ENCODE measurements at places on chromosomes 16 and 17.

DNA sequence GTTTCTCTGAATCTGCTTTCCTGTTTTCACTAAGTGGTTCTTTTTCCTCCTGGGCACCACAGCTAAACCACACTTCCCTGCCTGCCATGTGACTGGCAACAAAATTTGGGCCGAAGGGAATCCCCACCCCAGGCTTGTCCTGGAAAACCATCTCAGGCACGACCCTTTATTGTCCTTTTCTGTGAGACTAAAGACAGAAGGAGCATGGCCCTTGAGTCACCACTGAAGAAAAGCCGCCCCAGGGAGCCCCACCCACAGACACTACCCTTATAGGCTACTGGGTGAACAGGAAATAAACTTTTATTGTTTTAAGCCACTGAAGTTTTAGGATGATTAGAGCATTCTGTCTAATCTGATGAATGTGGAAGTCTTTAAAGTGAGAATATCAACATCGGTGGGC is 88.6 kb upstream of the BRD7 start:
- no peak overlapping the region for H3K4me3 ChIP-seq
- H3K4me1 ChIP-seq: no peaks in the 10 kb centered on the region
- peaks cover 19% of the 10 kb centered on the region for H3K27me3 ChIP-seq

- no peak for DNase-seq
- peaks cover 3% of the 10 kb centered on the region for H3K36me3 ChIP-seq
- no peak overlapping the region for H3K4me3 ChIP-seq
- no peak overlapping the region for H3K27ac ChIP-seq
- H3K4me1 ChIP-seq: peaks cover 3% of the 10 kb centered on the region
- H3K27me3 ChIP-seq: no peaks in the 10 kb centered on the region
Observed at GRCh38 chr17:17134051-17134956, 71.8 kb downstream of the PLD6 start.

DNA sequence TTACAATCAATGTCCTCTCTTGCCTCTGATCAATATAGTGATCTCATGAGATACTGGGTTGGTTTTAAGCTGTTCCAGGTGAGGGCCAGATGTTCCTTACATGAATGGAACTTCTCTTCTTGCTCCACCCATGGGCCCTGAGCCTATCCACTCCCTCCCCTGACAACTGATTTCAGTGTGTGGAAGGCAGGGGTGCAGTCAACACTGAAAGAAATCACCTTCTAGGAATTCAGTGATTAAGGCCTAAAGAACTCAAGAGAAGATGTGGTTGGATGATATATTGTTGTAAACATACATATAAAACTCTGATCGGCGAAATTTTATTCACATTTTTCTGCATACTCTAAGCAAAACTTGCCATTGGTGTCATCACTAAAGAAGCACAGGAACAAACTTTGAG is 6.7 kb upstream of the GOSR2 start:
- H3K4me3 ChIP-seq: no peak overlapping the region
- H3K4me1 ChIP-seq: no peaks in the 10 kb centered on the region
- no peak overlapping the region for H3K27ac ChIP-seq
- H3K27me3 ChIP-seq: peaks cover 19% of the 10 kb centered on the region

GRCh38 chr17:38677819-38678218 is 3.1 kb upstream of the EPOP start:
- peaks cover 22% of the 10 kb centered on the region for H3K4me1 ChIP-seq
- H3K36me3 ChIP-seq: no peaks in the 10 kb centered on the region
- DNase-seq: no peak
- no peak overlapping the region for H3K27ac ChIP-seq

DNA sequence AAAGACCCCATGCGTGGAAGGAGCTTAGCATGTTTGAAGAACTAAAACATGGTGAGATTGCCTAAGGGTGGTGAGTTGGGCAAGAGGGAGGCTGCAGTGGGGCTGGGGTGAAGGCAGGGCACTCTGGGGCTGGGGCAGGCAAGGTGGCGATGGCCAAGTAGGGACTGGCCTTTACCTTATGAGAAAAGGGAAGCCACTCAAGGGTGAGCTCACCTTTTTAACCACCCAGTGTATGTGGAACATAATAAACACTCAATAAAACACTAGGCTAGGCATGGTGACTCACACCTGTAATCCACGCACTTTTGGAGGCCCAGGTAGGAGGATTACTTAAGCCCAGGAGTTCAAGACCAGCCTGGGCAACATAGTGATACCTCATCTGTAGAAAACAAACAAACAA is 37.7 kb downstream of the LYRM9 start:
- no peak overlapping the region for H3K4me3 ChIP-seq
- peaks cover 10% of the 10 kb centered on the region for H3K36me3 ChIP-seq
- no peaks in the 10 kb centered on the region for H3K4me1 ChIP-seq
- peaks cover 38% of the 10 kb centered on the region for H3K27me3 ChIP-seq
- DNase-seq: no peak
- no peak overlapping the region for H3K27ac ChIP-seq

DNA sequence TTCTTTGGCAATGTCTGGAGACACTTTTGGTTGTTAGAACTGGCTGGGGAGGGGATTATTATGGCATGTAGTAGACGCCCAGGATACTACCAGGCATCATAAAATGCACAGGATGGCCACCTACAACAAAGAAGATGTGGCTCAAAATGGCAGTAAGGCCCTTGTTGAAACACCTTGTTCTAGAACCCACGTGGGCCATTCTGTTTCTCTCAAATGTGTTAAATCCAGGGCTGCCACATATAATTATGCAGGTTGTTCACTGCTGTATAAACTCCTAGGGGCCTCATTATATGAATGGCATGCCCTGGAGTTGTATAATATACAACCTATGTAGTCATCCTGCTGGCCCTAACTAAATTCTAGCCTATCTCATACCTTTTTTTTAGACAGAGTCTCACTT is 123.5 kb upstream of the HAS3 start:
- no peak overlapping the region for H3K4me3 ChIP-seq
- H3K4me1 ChIP-seq: no peaks in the 10 kb centered on the region
- no peak for DNase-seq

GRCh38 chr17:17749921-17750320 is 68.7 kb downstream of the RAI1 start:
- peaks cover 79% of the 10 kb centered on the region for H3K4me1 ChIP-seq
- peak overlapping the region; percentile 95 for H3K4me3 ChIP-seq
- no peaks in the 10 kb centered on the region for H3K27me3 ChIP-seq
- H3K27ac ChIP-seq: peak overlapping the region; percentile 95

DNA sequence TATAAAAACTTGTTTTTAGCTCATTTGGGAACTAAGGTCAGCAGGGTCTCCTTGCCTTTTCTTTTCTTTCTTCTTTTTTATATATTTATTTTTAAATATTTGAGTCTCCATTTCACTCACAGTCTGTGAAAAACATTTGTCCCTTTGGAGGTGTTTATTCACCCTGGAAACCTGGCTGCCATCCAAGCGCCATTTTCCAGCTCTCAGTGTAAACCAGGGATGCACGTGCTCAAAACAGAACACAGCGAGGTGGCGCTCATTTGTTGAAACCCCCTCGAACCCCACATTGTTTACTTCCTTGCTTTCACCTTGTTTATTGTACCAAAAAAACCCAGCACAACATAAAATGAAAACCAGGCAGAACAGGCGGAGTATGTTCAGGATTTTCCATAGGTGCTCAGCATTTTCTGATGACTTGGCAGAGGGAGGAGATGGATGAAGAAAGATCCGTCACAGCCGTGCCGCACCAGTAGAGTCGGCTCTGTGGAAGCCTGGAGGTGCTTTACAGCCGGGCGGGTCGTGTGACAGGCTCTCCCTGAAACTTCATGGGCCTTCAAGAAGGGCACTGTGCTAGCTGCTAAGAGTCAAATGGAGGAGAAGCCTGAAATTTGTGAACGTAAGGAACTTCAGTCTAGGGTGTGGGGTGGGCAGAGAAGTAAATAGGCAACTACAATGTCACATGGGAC is 284.4 kb downstream of the FOXL1 start:
- no peak overlapping the region for H3K4me3 ChIP-seq
- DNase-seq: no peak
- H3K27ac ChIP-seq: no peak overlapping the region
- no peaks in the 10 kb centered on the region for H3K4me1 ChIP-seq

DNA sequence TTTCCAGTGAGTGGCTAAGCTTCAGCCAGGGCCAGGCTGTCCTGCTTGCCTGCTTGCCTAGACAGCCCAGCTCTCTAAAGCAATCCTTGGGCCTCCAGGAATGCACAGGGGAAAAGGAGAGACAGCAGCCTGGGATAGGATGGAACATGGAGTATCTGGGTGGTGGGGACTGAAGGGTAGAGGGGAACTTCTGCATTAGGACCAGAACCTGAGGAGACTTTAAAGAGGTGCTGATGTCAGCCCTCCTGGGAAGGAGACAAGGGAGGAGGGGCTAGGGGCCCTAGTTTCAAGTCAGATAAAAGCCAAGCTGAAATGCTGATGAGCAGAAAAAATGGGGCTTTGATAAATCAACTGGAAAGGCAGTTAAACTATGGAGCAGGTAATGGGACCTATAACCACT is 1.8 kb downstream of the HOXB7 start:
- peaks cover 91% of the 10 kb centered on the region for H3K27me3 ChIP-seq
- DNase-seq: no peak
- no peaks in the 10 kb centered on the region for H3K36me3 ChIP-seq
- H3K4me3 ChIP-seq: peak overlapping the region; percentile 98
- H3K27ac ChIP-seq: no peak overlapping the region
- peaks cover 37% of the 10 kb centered on the region for H3K4me1 ChIP-seq

- peaks cover 82% of the 10 kb centered on the region for H3K4me1 ChIP-seq
- DNase-seq: no peak
- no peaks in the 10 kb centered on the region for H3K27me3 ChIP-seq
- peaks cover 17% of the 10 kb centered on the region for H3K36me3 ChIP-seq
Observed at GRCh38 chr16:11079652-11080187, 135.4 kb downstream of the CLEC16A start.

DNA sequence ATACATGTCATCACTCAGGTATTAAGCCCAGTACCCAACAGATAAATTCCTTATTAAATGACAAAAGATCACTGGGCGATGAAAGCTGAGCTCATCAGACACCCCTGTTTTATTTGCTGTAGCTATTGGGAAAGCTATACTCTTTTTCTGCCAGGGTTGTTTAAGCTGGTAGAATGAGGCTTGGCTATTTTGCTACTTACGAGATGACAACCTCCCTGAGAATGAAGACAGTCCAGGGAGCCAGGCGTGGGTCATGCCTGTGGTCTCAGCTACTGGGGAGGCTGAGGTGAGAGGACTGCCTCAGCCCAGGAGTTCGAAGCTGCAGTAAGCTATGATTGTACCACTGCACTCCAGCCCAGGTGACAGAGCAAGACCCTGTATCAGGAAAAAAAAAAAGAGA is 4.3 kb upstream of the SH2B1 start:
- no peak overlapping the region for H3K4me3 ChIP-seq
- no peaks in the 10 kb centered on the region for H3K27me3 ChIP-seq
- no peaks in the 10 kb centered on the region for H3K36me3 ChIP-seq
- DNase-seq: no peak
- H3K4me1 ChIP-seq: peaks cover 17% of the 10 kb centered on the region

DNA sequence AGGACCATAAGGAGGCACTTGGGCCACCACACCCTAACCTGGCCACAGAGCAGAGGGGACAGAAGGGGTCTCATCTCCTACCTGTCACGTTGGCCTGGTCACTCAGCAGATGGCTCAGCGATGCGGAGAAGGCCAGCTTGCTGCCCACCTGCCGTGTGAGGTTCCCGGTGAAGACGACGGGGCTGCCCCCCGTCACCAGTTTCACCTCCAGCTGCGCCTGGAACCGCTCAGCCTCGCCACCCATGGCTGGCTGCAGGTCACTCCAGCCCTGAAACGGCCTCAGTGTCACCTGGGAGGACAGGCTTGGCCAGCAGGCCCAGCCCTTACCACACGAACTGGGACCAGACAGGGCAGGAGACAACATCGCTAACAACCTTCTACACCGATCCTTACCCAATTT is 116.8 kb downstream of the RMI2 start:
- no peak overlapping the region for H3K27ac ChIP-seq
- H3K36me3 ChIP-seq: no peaks in the 10 kb centered on the region
- H3K4me1 ChIP-seq: no peaks in the 10 kb centered on the region
- H3K4me3 ChIP-seq: no peak overlapping the region

- peak; percentile 20 for DNase-seq
- peaks cover 29% of the 10 kb centered on the region for H3K4me1 ChIP-seq
- H3K36me3 ChIP-seq: no peaks in the 10 kb centered on the region
- peak overlapping the region; percentile 92 for H3K27ac ChIP-seq
Observed at GRCh38 chr16:4537376-4538343, 913 bp downstream of the CDIP1 start.

DNA sequence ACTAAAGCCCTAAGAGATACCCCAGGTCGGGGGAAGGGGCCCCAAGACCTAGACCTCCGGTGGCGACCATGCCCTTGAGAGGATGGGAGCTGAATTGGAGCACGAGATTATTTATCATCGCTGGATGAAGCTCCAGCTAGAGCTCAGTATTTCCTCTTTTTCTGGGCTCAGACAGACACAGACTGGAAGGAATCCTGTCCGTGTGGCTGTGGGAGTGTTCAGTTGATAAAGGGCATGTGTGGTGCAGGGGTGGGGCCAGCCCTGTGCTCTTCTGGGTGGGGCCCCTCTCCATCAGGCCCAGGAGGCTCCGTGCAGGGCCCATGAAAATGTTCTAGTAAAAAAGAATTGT is 6.3 kb upstream of the CBX4 start:
- H3K36me3 ChIP-seq: no peaks in the 10 kb centered on the region
- H3K27me3 ChIP-seq: peaks cover 63% of the 10 kb centered on the region
- H3K27ac ChIP-seq: peak overlapping the region; percentile 53

- no peak overlapping the region for H3K27ac ChIP-seq
- H3K4me1 ChIP-seq: no peaks in the 10 kb centered on the region
- DNase-seq: no peak
- no peaks in the 10 kb centered on the region for H3K36me3 ChIP-seq
Observed at GRCh38 chr16:65598621-65599020, 476.8 kb upstream of the CDH11 start.
